Lung (tissue), 17 donors: ENCODE measurements at places on chromosomes 7 and 10. TPM values are rescaled to one million over a fixed set of nuclear protein-coding genes. Genes with fewer than 3 reads are reported as not detected.
A peak's percentile ranks its signal among the peaks of the same experiment; 100 is the strongest.

Gene CELF2
- total RNA-seq, result 91.1 TPM

Gene SH2D4B
- total RNA-seq, result 0.12 TPM

- DNase-seq, result no peak
Measured at GRCh38 chr10:26481914-26482550, 43.9 kb downstream of the APBB1IP start.

GRCh38 chr7:159200421-159200820 lies 55.8 kb upstream of the VIPR2 start:
- DNase-seq, result no peak

DNA sequence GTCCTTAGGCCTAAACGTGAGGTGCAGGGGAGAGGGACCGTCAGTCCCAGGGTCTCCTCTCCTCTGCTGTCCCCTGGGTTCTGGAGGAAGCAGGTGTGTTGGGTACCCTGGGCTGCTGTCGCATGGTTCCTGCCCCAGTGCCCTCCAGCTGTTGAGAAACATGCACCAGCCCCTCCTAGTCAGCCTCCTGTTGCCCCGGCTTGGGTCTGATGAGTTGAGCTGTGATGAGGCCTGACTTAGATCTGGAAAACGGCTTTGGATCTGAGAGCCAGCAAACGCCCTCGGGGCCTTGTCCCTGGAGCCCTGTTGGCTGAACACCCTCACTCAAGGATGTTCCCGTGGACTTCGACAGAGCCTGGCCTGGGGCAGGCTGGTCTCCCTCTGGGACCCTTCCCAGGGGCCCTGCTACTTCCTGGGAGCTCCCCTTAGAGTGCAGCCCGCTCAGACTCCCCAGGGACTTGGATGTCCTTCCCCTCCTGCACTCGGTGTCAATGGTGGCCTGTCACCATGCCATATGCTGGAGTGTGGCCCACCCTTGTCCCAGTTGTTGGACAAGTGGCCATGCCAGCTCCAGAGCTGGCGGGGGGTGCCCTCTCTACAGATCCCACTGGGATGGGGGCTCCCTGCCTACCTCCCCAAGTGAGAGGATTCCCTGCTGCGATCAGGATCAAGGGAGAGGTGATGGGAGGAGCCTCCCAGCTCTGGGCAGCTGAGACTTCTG lies 12.3 kb downstream of the ZNF316 start:
- no peak for DNase-seq

DNA sequence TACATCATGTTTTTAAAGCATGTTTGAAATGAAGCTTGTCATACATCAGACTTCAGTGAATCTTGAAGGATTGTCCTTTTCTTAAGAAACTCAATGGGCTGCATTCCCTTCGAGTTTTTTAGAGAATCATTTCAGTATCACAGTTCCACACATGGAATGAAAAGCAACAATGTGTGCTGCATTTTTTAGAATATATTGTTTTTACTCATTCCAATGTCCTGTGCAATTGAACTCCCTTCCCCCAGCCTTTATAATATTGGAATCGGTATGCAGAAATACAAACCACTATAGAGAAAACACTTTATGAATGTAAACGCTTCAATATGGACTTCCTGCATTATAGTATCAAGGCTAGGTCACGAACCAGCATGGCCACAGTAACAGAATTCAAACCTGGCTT lies 634.4 kb downstream of the GATA3 start:
- no peak for DNase-seq

- DNase-seq, result no peak
Measured at GRCh38 chr7:117874191-117874700, 1.0 kb upstream of the CTTNBP2 start.

DNA sequence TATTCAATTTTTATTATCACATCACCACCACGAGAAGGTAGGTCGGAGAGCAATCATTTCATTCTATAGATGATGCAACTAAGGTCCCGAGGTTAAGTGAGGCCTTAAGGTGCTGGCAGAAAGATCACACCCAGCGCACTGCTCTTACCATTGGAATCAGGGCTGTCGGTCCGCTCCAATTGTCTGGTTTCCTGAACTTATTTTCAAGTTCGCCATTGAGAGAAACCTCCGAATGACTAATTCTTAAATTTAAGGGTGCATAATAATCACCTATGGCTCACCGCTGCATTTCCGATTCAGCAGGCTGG lies 625 bp upstream of the GSTO2 start:
- no peak for DNase-seq

GRCh38 chr10:128268015-128268722 lies 141.9 kb upstream of the MKI67 start:
- peak; percentile 80 for DNase-seq
